Right lobe of liver (tissue), 6 donors: ENCODE measurements at places on chromosomes 5 and 9.

- DNase-seq, result no peak
Observed at GRCh38 chr9:13587571-13587970, 308.1 kb upstream of the MPDZ start.

- DNase-seq, result peak; percentile 18
Observed at GRCh38 chr9:106697750-106698502, 165.0 kb upstream of the ZNF462 start.

- DNase-seq, result no peak
Observed at GRCh38 chr9:11542781-11543180, 930.0 kb upstream of the PTPRD start.

- no peak for DNase-seq
Observed at GRCh38 chr5:132456987-132457361, 33.6 kb downstream of the IRF1 start.

GRCh38 chr9:68709291-68710110, 4.5 kb downstream of the PIP5K1B start:
- no peak for DNase-seq

DNA sequence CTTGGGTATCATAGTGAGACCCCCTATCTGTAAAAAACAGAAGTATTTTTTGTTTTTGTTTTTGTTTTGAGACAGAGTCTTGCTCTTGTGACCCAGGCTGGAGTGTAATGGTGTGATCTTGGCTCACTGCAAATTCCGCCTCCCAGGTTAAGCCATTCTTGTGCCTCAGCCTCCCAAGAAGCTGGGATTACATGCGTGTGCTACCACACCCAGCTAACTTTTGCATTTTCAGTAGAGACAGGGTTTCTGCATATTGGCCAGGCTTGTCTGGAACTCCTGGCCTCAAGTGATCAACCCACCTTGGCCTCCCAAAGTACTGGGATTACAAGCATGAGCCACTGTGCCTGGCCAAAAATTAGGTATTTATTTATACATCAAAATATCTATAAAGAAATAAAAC, 10.2 kb upstream of the CCDC171 start:
- DNase-seq, result no peak

GRCh38 chr5:140250386-140250785, 52.5 kb downstream of the PFDN1 start:
- no peak for DNase-seq

- DNase-seq, result no peak
Observed at GRCh38 chr9:133612816-133613215, 3.6 kb upstream of the FAM163B start.

- DNase-seq, result no peak
Observed at GRCh38 chr9:74333384-74334032, 163.6 kb upstream of the RORB start.

DNA sequence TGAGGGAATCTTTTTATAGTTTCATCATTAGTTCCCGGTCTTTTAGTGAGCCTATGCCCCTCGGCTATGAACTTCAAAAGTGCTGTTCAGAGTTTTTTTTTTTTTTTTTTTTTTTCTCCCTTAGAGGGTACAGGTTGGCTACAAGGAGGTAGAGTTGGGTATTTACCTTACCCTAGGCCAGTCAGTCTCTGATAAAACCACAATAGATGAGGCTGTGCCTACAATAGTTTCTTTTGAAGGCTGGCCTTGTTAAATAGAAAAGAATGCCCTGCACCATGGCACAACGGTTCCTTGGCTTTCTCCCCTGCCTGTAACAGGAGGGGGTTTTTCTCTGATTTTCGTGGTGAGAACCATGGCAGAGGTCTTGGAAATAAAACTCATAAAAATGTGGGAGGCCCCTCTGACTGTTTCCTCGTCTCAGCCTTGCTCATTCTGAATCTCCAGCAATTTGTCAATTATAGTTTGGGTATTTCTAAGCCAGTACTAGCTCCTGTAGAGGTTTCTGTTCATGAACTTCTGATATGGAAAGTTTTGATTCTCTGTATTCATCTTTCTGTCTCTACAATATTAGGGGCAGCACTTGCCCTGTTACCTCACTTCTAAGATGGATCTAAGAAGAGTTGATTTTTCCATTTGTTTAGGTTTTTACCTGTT, 152.0 kb downstream of the MTRR start:
- DNase-seq, result no peak

- DNase-seq, result no peak
Observed at GRCh38 chr9:131697908-131698617, 41.8 kb downstream of the RAPGEF1 start.

DNA sequence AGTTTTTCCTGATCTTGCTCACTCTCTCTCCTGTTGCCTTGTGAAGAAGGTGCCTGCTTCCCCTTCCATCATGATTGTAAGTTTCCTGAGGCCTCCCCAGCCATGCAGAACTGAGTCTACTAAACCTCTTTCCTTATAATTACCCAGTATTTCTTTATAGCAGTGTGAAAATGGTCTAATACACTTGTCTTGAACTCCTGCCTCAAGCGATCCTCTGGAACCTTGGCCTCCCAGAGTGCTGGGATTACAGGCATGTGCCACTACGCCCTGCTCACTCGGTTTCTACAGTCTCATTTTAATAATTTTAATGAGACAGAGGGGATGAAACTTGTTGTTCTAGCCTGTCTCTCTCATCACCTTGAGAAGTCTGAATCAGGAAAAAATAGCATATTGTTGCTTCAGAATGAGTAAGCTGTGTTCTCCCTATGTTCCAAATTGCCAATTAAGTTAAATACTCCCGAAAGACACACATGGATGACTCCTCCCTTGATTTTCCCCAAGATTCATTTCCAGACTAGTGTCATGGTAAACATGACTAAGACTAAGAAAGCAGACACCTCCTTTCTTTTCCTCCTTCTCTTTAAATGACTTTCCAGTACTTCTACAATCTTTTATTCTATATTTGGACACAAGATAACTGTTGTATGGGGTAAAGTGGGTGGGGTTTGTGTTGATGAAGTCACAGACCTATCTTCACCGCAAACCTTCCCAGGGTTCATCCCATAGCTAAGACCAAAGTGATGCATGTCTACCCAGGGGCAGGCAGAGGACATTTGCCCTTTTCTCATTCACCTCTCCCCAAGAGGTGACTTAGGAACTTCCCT, 7.8 kb upstream of the DNAJC18 start:
- DNase-seq, result no peak

DNA sequence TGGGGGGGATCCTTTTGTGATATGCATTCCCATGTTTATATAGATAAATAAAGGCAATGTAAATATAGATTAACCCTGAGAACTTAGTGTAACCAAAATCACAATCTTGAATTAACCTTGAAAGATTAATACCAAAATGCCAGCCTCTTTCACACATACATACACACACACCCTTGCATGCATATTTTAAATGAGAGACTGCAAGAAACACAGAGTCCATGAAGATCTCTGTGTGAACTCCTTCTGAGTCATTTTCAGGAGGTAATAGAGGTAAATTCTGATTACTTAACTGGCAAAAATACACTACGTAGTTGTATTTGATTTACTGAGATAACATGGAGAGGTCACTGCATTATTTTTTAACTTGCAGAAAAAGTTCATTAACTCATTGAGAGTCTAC, 118.0 kb downstream of the SLF1 start:
- DNase-seq, result no peak

DNA sequence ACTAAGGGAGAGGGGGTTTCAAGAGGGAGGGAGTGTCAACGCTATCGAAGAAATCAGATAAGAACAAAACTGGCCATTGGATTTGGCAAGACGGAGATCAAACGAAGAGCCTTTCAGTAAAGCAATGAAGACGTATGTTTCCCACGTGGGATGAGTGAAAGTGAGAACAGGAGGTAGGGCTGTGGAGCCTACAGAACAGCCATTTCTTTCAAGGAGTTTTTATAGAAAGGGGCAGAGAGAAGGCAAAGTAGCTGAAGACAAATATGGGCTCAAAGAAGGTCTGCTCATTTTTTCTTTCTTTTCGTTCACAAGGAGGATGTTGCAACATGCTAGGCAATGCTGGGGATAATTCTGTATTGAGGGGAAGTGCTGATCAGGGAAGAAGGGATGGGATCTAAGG, 98.3 kb downstream of the SUSD1 start:
- DNase-seq, result no peak

DNA sequence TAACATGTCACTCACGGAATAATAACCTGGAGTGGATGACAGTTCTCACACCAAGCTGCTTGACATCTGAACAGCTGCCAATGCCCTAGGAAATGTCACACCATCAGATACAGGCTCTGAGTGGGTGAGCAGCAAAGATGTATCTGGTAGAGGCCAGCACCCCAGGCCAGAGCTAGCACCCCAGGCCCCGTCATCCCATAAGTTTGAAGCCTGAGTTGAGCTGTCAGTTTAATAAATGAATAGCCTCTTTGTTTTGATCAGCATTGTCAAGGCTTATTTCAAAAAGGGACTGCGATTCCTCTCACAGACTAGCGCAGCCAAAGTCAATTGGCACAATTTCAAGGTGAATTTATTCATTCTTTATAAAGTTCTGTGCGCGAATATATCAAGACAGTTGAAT, 1327.1 kb downstream of the MAT2B start:
- DNase-seq, result no peak

- DNase-seq, result no peak
Observed at GRCh38 chr5:116038817-116039216, 6.5 kb downstream of the ARL14EPL start.

DNA sequence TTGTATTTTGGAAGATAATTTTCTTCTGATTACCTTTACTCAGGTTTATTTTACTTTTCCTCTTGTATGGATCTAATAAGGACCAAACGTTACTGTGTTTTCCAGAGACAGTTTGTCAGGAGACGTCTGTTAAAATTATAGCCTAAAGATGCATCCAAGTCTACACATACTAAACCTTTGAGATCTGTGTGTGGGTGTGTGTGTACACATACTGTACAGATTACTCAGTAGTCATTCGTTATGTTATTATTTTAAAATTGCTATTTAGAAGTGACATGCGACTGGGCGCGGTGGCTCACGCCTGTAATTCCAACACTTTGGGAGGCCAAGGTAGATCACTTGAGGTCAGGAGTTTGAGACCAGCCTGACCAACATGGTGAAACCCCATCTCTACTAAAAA, 51.6 kb upstream of the CNTLN start:
- DNase-seq, result no peak

DNA sequence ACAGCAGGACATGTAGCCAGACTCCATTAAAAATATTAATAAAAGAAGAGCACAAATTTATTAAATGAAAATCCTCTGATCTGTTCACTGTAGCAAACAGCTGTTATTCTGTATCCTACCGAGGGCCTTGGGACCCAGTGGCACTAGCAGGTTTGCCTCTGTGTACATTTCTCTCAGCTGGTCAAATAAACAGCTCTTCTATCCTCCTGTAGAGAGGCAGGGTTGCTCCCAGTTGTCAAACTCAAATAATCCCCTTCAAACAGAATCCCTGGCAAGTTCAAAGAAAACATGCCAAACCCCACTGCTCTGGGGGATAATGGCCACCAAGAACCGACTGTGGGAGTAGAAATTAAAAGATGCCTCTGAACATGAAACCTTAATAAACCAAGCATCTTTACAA, 1262.0 kb upstream of the DMAC1 start:
- no peak for DNase-seq

DNA sequence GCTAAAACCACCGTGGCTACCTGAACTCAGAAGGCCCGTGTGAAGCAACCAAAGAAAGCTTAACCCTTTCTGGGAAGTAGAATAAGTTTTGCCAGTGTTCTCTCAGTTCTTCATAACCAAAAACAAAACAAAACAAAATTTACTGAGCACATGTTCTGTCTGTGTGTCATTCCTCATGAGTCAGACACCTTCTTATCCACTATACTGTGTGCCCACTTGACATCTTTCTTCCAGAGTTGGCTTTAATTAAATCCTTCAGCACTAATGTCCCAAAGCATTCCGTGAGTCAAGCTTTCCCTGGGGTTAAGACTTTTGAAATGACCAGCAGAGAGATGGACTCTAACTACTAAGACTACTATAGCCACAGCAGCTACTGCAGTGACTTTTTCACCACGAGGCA, 61.3 kb downstream of the GLIS3 start:
- DNase-seq, result no peak

GRCh38 chr5:337563-338130, 16.1 kb downstream of the AHRR start:
- DNase-seq, result no peak

DNA sequence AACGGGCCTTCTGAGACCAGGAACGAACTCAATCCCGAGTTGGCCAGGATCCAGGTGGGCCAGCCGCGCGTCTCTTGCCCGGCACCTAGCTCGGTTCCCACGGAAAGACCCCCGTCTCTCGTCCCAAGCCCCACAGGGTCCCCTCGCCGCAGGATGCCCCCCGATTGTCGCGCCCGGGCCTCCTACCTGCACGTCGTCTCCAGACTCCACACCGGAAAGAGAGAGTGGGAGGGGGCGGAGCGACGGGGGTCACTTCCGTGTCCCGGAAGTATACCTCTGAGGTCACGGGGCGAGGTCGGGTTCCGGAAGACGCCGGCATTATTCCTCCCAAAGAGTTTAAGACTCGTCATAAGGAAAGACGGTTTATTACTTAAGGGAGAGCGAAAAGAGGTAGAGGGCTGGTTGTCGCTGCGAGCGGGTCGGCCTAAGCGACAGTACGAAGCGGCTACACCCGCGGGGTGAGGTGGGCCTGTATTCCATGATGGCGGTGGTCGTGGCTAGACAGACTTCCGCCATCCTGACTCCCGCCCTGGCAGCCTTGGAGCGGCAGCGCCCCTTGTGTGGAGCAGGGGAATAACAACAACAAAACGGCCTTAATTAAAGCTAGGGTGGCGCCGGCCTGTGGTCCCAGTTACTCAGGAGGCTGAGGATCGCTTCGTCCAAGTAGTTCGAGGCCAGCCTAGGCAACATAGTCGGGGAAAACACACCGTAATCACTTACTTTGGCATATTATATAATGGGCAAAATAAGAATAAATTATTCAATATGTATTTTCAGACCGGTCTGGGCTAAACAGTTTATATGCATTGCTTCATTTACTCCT, at the start of gene RPS14:
TSS of gene RPS14 (minus strand) at position 223 of the 823 bp plus-strand sequence. CDS start 2,006 bp downstream, outside the sequence.
- peak; percentile 93 for DNase-seq

GRCh38 chr9:18362901-18363685, 110.9 kb upstream of the ADAMTSL1 start:
- DNase-seq, result no peak

GRCh38 chr9:72205513-72205912, 56.3 kb downstream of the GDA start:
- DNase-seq, result no peak

DNA sequence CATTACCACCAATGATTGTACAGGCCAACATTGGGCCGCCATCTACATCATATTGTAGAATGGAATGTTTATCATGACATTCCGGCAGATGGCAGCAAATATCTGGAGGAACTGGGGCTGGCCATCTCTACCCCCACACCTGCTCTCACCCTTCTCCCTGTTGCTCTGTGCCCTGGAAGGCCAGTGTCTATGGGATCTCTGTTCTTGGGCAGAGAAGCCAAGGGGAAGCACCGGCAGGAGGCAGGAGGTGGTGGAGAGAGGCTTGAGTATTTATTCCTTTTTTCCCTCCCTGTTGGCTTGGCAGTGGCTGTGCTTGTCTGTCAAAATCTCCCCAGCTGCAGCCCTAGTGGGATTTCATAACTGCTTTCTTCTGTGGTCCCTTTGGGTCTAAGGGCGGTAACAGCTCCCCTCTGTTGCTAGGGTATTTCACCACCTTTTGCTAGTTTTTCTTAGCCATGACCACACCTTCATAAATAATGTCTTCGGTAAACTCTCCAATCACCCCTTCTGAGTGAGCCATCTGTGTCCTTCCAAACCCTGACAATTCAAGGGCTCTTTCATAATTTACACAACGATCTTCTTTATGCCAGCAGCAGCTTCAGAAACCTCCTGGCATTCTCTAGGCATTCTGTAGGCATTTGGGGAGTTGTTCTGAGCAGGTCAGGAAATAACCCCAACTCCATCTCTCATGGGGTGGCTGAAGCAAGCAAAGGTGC, 225.8 kb downstream of the MELK start:
- DNase-seq, result no peak

- peak; percentile 62 for DNase-seq
Observed at GRCh38 chr5:172984244-172984953, 828 bp downstream of the ATP6V0E1 start.

- no peak for DNase-seq
Observed at GRCh38 chr5:59037041-59037440, 454.2 kb downstream of the RAB3C start.
